ENCODE measurements at places on chromosomes 2 and 18.

GRCh38 chr2:181805228-181806038 is 86.1 kb upstream of the ITPRID2 start:
- no peak for DNase-seq

DNA sequence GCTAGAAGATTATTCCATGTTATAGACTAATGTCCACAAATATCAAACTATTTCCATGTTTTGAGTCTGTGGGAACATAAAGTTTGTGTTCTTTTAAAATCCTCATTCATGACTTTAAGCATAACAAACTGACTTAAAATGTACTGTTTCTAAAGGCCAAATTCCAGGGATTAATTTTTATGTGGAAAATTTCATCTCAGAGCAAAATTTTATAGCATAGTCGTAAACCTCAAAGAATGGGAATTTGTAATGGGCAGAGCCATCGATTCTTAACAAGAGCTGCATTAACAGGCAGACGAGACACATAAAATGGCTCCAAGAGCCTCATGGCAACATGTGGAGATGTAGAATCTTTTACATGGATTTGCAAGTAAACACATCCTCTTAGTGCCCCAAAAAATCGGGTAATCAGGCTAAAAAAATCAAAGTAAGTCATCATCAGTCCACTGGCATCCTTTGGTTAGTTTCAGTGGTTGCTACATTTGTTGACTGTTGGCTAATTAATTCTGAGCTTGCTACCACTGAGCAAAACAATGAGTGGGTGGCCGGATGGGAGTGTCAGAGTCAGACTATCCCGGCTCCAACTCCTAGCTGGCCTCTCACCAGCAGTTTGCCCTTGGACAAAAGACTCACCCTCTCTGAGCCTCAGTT is 119.6 kb downstream of the FAM210A start:
- no peak for DNase-seq

GRCh38 chr18:55265984-55266383 is 306.7 kb upstream of the CCDC68 start:
- DNase-seq = no peak

- no peak for DNase-seq
Observed at GRCh38 chr2:67825476-67825875, 237.3 kb downstream of the C1D start.

DNA sequence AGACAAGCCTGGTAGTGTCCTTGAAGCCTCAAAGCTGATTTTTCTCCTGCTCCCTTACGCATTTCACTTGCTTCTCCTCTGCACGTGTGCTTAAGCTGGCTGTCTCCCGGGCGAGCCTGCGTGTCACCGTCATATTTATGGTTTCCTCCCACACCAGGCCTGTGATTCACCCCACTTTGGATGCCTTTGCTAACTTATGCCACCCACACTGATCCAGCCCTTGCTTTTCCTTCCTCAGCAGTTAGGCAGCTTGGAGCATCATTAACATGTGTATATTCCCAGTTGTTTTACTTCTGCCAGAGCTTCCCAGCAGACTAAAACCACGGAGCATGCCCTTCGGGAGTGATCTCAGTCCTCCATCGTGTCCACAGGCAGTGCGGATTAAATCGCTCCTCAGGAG is 2.2 kb downstream of the ST3GAL5 start:
- DNase-seq = no peak

- peak; percentile 42 for DNase-seq
Observed at GRCh38 chr2:98936353-98937351, 627 bp upstream of the CRACDL start.

DNA sequence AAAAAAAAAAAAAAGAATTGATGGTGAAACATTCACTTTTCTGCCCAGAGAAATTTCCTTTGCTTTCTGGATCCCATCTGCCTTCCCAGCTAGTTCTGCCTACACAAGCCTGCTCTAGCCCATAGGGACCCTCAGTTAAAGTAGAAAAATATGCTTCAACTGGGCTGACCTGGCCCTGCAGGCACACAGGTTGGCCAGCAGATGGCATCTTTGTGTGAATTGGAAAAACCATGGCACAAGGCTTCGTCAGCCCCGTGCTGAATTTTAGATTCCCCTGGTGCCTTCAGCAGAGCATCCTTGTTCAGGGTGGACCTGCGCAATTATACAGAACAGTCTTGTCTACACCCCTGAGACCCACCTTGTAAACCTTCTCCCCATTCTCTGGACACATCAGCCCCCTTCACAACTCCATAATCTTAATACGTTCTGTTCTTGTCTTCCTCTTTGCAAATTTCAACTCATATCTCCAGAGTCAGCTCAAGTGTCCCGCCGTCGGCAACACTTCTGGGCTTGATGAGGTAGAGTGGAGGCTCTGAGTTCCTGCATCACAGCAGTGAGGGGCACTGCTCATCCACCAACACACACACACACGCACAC is 114.5 kb downstream of the INSIG2 start:
- DNase-seq = no peak

DNA sequence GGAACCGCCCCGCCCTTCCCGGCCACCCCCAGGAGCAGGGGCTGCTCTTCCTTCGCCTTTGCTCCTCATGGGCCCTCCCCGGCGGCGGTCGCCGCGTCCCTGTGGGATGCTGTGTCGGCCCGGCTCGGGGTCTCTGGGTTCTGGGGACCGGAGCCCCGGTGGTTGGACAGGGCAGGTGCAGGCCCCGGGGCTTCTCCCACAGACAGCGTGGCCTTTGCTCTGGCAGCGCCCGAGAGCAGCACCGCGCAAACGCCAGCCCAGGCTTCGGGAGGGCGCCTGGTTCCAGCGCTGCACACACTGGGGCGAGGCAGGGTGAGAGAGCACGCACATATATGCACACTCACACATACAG is 9.0 kb upstream of the KCNG2 start:
- DNase-seq = no peak

GRCh38 chr2:216536734-216537210 is 38.1 kb downstream of the RPL37A start:
- peak; percentile 26 for DNase-seq

DNA sequence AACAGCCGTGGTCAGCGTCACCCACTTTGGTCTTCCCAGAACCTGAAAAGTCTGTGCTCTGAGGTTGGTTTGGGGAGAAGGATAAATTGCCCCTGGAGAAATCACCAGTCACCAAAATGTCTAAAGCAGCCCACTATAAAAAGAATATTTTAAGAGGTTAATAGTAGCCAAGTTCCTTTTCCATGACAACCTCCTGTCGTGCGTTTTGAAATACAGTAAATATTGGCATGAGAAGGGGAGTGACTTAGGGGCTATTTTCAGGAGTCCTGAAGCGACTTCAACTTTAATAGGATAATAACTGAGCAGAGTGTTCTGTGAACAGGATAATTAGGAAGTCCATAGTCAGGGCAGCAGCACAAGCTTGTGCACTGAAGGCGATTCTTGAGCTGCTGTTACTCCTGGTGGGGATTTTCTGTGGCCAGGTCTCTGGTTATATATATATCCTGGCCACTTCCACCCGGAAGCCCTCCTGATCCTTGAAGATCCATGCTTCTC is 49.3 kb downstream of the RNF144A start:
- DNase-seq = no peak

- DNase-seq = no peak
Observed at GRCh38 chr18:75211953-75212750, 1.6 kb downstream of the TSHZ1 start.

- DNase-seq = no peak
Observed at GRCh38 chr2:233385489-233386044, 31.3 kb downstream of the DGKD start.

- no peak for DNase-seq
Observed at GRCh38 chr2:30899516-30900054, 92.3 kb upstream of the CAPN13 start.

- no peak for DNase-seq
Observed at GRCh38 chr2:71122387-71123298, 7.4 kb downstream of the MCEE start.

GRCh38 chr2:49837561-49838293 is 683.4 kb upstream of the FSHR start:
- DNase-seq = no peak

DNA sequence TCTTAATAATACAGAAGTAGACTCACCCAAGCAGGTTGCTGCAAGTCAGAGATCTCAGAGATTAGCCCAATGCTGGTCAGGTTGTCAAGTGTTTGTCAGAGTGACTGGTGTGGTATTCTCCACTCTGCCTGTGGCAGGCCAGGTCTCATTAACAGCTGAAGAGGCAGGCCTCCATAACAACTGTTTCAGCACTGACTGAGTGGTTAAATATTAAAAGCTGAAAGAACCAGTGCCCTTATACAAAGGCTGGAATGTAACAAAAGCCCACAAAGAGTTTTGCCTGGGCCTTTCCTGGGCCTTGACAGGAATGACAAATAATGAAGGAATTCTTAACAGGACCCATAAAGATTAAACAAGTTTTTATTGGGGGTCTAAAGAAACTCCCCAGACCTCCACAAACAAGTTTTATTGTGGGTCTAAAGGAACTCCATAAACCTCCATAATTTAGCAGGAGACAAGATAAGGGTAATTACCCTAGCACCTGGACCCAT is 26.8 kb downstream of the SULT1C2 start:
- DNase-seq = no peak

- DNase-seq = no peak
Observed at GRCh38 chr2:236787885-236788284, 218.3 kb downstream of the ACKR3 start.

DNA sequence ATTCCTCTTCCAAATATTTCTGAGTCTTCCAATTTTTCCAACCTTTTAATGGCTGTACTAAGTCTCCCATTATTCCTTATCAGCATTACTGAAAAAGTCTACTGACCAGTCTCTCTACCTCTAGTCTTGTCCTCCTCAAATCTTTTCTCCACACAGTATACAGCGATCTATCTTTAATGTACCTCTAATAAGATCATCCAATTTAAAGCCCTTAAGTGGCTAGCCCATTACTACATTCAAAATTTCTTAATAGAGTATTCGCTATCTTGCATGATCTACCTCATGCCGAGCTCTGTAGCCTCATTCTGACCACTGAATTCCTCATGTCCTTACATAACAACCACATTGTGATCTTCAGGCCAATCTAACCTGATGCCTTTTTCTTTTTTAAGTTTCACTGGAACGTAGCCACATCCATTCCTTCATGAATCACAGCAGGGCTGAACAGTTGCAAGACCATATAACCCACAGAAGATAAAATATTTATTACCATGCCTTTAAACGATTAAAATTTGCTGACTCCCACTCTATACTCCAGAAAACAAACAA is 57.9 kb downstream of the SLC66A3 start:
- no peak for DNase-seq

DNA sequence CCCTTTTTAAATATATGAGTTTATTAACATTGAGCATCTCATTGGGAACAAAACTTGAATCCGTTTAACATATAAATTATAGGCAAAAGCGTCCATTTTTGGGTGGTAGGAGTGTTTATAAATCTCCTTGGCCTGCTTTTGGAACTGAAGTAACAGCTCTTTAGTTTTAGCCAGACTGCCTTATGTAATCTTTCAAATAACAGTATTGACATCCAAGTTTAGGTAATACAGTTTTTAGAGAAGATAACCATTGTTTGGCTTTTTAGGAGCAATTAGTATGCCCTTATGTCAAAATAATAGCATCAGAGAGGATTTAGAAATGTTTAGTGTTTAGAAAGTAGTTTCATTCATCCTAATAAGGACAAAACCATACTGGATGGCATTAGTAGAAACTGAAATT is 361.9 kb downstream of the ARHGAP15 start:
- DNase-seq = no peak

DNA sequence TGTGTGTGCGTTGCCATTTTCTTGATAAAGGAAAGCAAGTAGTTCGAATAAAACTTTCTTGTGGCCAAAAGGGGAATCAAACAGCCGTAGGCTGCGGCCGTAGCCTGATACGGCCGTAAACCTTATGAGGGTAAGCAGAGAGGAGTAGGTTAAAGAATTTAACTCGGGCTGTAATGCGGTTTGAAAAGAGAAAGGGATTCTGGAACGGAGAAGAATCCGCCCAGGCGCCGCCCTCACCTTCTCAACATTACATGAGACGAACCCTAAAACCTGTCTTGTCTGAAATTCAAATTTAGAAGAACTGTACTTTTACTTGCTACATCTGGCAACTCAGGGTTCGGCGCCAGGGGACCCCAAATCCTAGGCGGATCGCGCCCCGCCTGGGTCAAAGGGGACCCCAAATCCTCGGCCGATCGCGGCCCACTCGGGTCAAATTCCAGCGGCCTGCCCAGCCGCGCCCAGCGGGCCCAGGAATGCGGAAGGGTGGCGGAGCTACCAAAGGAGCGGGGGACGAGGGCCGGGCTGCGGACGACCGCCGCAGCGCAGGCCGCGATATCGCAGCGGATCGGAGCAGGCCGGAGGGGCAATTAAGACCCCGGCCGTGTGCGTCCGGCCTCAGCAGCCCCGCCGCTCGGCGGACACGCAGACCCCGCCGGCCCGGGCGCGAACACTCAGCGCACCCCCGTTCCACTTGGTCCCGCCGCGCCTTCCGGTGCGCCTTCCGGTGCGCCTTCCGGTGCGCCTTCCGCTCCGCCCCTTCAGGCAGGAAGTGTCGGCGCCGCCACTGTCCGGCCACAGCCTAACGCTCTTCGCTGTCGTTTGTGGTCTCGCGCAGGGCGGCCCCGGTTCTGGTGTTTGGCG is at the start of gene MYL12B:
MYL12B (plus strand) TSS at position 761 of the 861 bp plus-strand sequence. CDS start 10,766 bp downstream, outside the sequence.
- DNase-seq = no peak

DNA sequence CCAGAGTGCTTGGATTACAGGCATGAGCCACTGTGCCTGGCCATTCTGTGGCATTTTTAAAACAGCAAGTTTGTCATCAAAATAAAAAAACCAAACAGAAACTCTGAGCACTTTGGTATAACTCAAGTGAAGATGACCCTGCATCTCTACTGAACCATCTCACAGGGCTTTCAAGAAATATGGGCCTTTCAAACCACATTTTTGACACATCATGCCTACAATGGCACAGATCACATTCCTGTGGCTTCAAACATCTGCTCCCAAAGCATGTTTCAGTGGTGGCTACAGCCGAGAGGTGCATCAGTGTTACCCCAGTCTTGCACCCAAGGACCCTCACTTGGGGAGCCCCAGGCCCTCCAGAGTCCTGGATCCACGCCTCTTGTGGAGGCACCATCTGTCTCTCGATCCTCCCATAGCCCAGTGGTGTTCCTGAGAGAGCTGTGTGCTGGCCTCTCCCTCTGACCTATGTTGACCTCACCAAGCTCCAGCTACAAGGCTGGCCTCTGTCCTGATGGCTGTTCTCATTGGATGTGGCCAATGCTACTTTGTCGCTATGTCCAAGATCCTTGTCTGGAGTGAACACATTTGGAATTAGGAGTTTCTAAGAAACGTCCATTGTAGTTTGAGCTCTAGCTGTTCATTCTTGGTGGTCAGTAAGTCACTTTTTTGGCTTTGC is 55.2 kb upstream of the RALBP1 start:
- DNase-seq = no peak

- no peak for DNase-seq
Observed at GRCh38 chr18:79878741-79879378, 72.6 kb downstream of the SLC66A2 start.

DNA sequence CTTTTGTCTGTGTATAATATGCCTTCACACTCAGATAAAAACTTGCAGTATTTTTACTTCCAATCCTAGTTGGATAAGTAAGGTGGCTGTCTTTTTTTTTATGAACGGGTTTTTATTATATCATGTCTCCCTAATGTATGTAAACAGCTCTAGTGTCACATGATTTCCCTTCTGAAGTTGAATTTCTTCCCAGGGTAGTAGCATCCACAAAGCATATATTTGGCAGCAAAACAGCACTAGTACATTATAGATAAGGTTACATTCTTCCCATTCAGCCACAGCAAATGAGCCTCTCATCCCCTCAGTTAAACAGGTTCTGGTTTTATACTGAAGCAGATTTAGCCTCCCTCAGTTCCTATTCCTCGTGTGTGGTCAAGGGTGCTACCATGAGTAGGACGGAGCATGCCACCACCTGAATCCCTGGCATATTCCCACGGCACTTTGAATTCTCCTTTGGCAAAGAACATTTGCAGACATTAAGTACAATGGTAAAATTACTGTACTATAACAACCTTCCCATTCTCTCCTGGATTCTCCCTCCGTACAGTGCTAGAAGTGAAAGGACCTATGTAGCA is 15.4 kb upstream of the DTNA start:
- no peak for DNase-seq

Measured in NCI-H2107 (cell line).